COLO829 (cell line): ENCODE measurements at places on chromosomes 11 and 22.

- no peak for DNase-seq
These were observed 9.2 kb upstream of the NDUFS8 start for GRCh38 chr11:68021167-68021787.

GRCh38 chr11:123194337-123195187 is 486 bp downstream of the CLMP start:
- DNase-seq, result no peak

GRCh38 chr11:59180907-59181306 is 9.0 kb downstream of the DTX4 start:
- DNase-seq, result no peak

DNA sequence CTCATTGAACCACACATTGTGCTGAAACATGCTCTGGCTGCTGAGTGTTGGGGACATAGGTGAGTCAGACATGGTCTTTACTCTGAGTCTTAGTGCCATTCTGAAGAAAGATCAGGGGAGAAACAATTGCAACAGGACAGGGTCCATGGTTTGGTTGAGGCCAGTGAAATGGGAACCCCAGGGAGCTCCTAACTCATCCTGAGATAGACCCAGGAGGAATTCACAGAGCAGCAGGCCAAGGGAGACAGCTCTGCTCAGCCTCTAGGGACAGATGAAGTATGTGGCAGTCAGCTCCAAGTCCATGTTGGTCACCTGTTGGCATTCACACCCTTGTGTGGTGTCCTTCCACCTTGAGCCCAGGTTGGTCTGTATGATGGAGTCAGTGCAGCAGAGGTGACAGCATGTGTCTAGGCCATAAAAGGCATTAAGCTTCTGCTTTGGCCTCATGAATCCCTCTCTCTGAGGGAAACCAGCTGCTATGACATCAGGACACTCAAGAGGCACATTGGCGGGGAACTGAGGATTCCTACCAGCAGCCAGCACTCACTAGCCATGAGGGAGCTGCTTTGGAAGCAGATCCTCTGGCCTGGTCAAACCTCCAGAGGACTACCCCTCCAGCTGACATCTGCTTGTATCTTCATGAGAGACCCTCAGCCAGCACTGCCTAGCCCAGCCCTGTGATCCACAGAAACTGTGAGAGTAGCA is 50.3 kb upstream of the MYEOV start:
- DNase-seq, result no peak

DNA sequence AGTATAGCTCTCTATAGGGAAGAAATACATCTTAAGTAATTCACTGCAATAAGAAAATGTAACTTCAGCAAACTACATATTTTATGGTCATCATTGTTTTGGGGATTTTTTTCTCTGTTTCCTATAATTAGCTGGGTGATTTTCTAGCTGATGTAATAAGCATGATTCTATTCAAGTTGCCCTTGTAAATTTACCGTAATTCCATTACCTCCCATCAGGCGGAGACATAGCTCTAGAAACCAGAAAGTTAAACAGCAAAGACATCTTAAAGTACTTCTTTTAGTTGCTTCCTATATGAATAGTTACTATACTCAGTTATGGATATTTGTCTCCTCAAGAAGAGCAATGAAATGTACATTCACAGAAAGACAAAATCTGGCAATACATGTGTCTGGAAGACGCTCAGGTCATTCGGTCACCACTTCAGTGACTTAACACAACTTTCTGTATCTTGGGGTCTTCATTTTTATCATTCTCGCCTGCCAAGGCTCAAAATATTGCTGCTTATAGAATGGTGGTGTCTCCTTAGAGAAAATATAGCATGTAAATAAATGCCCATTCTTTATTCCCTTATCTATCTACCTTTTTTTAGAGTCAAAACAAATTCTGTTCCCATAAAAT is 239.9 kb upstream of the ZC3H12C start:
- DNase-seq, result peak; percentile 16

DNA sequence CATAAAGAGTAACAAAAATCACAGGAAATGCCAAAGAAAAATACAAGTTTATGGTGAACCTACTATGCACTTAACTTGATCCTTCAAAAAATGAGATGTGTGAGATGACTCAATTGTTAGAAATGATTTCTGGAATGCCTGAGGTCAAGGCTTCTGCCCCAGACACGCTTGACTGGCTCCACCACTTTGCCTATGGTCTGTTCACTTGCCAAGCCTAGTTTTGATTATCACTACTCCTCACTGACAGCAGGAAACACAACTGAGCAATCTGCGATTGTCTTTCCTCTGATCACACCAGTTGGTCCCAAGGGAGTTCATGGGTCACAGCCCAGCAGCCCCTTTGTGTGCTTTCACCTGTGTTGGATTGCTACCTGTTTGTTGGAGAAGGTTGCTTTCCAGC is 20.6 kb upstream of the PRDM10 start:
- DNase-seq, result no peak

- no peak for DNase-seq
These were observed 80.2 kb downstream of the TBC1D22A start for GRCh38 chr22:46842606-46843005.

DNA sequence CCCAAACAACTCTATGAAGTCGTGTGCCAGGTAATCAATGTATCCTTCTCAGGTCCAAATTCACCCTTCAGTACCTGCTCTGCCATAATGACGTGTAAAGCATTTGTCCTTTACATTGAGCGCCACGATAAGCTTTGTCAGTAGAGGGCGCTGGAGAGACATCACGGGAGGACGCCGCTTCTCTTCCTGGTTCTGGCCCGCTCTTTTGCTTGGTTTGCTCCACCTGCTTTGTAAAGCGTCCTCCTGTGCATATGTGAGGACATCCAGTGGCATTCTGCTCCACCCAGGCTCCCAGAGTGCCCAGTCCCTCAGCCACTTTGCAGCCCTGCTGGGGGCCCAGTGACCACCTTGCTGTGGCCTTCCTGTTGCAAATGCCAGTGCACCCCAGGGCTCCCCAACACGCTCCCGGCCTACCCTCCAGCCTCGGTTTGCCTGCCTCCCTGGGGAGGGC is 61.1 kb downstream of the WT1 start:
- peak; percentile 54 for DNase-seq

DNA sequence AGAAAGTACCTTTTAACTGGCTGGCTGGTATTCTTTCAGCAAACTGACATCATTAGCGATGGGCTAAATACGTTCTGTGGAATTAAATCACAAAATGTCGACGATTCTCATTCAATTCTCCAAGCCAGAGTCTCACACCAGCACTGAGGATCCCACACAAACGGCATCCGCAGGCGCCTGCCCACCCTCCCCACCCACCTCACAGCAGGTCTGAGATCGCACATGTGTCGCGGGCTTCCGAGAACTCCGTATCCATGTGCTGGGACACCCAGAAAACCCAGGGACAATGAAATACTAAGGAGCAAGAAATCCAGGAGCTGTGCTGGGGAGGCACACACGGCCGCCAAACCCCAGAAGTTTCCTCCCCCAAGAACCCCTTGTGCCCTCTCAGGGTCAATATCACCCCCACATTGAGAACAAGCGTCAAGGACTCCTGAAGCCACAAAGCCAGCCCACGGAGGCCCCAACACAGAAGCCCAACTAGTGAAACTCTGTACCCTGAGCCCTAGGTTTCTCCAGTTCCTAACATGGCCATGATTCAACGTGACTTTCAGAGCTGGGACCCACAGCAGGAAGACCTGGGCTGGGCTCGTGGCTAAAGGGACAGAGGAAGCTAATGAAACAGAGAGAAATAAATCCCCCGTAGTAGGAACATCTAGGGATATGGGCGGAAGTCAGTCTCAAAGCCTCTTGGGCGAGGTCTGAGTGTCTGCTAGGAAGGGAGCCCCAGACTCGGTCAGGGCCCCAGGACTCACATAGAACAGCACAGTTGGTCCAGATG is 8.0 kb downstream of the TOLLIP start:
- no peak for DNase-seq

DNA sequence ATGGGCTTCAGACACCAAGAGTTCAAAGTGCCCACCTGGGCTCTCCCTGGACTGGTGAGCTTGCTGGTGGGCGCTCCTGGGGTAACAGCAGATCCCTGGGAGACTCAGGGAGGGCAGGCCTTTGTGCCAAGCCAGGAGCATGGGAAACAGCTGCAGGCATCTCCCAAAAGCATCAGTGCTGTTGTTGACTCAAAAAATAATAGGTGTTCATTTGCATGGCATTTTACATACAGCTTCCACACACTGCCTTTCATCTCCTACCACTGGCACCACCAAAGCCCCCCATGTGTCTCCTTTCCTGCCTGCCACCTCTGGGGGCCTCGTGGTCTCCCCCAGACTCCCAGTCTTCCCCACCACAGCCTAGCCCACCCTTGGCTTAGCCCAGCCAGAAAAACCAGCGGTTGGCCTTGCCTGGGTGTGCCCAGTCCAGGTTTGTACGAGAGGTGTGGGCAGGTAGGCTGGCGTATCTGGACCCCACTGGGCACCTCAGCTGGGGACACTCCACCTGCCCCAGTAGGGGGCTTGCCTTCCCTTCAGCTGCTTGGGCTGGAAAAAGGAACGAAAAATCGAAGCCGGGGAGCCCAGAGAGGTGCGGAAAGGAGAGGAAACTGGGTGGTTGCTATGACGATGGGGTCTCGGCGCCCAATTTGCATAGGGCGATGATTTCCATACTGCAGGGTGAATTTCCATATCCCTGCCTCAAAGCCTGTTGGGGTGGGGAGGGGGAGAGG is 15.0 kb downstream of the POU2F3 start:
- no peak for DNase-seq

GRCh38 chr11:96063053-96063452 is 139.1 kb upstream of the MTMR2 start:
- no peak for DNase-seq

- no peak for DNase-seq
These were observed 143.0 kb upstream of the PDGFD start for GRCh38 chr11:104306862-104307474.

DNA sequence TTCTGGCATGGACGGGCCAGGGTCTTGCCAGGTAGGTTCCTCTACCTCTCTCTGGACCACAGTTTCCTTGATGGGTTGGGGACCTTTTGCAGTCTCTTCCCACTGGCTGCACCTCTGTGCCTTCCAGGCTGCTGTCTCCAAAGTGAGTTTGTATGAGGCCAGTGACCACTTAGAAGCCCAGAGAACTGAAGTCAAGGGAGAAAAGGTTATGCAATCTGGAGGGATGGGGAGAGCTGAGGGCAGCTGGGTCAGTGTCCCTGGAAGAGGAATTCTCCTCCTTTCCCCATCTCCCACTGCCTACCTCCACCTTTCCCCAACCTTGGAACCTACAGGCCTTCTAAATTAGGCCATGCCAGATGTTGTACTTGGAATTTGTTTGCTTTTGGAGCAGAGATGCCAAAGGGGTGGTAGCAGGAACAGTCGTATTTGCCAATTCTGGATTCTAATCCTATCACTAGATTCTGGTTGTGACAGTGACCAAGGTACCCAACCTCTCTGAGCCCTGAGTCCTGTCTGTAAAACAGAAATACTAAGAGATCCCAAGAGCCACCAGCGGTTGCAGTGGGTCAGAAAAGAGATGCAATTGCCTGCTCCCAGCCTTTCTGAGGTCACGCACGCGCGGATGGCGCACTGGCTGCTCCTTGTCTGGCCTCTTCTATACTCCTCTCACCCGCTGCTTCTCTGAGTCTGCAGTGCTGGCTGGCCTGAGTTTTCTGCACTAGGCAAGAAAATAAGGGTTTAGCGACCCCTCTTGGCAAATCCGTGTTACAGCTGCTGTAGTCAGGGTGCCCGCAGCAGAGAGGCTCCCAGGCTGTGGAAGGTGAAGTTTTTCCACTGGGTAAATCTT is 10.7 kb upstream of the ACCSL start:
- peak; percentile 69 for DNase-seq

DNA sequence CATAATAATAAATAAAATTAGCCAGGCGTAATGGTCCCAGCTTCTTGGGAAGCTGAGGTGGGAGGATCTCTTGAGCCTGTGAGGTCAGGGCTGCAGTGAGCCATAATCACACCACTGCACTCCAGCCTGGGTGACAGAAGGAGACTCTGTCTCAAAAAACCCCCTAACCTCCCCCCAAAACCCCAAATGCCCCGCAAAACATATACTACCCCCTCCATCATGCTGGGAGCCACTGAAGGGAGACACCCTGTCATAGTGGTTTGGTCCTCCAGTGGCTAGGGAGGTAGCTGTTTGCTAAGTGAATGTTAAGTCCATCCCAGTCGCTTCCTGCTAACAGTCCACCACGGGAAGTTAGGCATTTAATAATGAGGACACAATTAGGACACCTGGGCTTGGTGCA is 125.0 kb downstream of the ABTB2 start:
- no peak for DNase-seq

DNA sequence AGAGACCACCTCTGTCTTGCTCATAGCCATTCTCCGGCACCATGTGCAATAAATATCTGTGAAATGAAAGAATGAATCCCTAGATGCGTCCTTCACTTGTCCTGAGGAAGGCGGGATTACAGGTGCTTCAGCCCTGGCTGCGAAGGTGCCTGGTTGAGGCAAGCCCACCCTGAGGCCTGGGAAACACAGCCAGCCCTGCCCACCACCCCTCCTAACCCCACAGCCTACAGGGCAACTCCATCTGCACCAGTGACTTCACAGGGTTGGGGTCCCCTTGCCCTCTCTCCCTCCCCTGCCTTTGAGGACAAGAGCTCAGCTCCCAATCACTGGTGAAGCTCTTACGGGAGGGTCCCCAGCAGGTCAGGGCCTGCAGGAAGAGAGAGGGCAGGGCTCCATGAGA is 17.5 kb upstream of the SCGB1A1 start:
- no peak for DNase-seq

DNA sequence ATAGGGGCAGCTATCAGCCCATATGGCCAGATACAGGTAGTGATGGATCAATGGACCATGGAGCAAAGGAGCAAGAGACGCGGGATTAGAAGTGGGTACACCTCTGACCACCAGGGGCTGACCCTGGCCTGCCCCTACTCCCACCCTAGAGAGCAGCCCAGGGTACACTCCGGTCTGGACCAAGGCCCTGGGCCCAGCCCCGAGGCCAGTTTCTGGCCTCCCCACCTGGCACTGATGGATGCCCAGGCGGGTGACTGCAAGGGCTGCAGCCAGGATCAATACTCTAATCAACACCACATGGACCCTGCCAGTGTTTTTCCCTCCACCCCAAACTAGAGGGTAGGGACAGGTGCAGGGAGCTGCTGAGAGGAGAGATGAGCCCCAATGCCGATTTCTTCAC is 74.1 kb upstream of the NECTIN1 start:
- DNase-seq, result no peak

- DNase-seq, result no peak
These were observed 25.5 kb downstream of the KCNJ1 start for GRCh38 chr11:128841461-128842072.

DNA sequence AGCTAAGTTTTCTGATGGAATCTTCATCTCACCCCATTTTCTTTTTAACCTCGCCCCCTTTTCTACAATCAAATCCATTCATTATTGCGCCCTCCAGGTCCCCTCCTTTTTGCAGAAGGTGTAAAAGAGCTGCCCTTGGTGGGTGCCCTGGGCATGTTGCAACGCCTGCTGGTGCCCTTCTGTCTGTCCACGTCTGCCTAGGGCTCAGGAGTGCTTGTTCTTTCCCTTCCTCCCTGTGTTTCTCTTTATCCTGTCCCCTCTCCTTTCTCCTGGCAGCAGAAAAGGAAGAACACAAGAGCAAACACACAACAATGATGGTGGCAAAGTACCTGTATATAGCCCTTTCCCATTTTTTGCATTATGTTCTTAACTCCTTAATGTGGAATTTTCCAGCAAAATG is 6.2 kb upstream of the TLCD5 start:
- no peak for DNase-seq
